Stimulated activated CD8-positive, alpha-beta memory T cell treated with anti-CD3 and anti-CD28 coated beads, Interleukin-7, amount 100 ng/mL, for 24 hours (primary cell): ENCODE measurements at places on chromosomes 1 and 21.

DNA sequence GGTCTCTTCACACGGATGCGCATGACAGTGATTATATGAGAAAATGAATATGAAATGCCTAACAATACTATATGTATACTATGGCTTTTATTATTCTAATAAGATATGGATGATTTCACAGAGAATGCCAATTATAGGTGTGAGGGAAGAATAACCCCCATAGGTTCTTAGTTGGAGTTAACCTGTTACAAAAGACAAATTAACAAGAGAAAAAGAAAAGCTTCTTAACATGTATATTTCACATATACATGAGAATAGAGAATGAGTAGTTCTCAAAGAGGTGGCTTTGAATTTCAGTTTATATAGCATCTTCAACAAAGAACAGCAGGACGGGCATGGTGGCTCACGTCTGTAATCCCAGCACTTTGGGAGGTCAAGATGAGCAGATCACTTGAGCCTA is 24.0 kb upstream of the DMRTB1 start:
- DNase-seq, result no peak

DNA sequence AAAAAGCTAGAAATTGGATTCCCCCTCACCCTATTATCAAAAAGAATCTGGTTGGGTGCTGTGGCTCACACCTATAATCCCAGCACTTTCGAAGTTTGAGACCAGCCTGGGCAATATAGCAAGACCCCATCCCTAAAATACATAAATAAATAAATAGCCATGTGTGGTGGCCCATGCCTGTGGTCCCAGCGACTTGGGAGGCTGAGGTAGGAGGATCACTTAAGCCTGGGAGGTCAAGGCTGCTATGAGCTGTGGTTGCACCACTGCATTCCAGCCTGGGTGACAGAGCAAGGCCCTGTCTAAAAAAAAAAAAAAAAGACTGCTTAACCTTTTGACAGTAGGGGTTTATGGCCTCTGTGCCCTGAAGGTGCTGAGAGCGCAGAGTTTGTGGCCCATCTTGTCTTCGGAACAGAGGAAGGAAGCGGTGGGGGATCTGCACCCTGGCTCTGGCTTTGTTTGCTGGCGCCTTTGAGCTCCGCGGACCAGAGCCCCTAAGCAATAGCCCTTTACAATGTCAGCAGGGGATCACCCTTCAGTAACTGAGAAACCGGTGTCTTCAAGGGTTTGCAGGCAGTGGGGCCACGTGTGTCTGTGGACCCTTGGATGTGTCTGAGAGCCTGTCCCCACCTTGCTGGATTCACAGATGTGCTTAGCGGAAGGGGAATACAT is 22.1 kb downstream of the SLC2A7 start:
- no peak for DNase-seq

- no peak for DNase-seq
These were observed 9.3 kb upstream of the ANGPTL3 start for GRCh38 chr1:62588000-62588399.

DNA sequence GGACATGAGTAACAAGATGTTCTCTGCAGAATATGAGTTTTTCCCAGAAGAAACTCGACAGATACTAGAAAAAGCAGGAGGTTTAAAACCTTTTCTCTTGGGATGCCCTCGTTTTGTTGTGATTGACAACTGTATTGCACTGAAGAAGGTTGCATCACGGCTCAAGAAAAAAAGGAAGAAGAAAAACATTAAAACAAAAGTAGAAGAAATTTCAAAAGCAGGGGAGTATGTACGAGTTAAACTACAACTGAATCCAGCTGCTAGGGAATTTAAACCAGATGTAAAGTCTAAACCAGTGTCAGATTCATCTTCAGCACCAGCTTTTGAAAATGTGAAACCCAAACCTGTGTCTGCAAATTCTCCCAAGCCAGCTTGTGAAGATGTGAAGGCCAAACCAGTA is 92.5 kb downstream of the TTC3 start:
- no peak for DNase-seq

- no peak for DNase-seq
These were observed 23.2 kb downstream of the C1orf94 start for GRCh38 chr1:34199927-34200326.

DNA sequence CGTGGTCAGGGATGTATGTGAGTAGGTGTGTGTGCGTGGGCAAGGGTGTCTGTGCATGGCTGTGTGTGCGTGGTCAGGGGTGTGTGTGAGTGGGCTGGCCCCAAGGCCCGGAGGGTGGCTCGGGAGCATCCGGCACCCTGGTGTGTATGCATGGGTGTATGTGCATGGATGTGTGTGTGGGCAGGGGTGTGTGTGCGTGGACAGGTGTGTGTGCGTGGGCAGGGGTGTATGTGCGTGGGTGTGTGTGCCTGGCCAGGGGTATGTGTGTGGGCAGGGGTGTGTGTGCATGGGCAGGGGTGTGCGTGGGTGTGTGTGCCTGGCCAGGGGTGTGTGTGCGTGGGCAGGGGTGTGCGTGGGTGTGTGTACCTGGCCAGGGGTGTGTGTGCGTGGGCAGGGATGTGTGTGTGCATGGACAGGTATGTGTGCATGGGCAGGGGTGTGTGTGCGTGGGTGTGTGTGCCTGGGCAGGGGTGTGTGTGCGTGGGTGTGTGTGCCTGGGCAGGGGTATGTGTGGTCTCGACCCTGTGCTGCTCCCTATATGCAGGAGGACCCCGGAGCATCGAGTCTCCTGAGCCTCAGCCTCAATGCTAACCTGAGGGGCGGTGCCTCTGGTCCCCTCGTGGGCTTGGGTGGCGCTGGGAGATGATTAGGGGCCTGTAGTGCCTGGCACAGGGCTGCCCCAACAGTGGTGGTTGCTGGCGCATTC is 16.3 kb downstream of the ARHGEF16 start:
- DNase-seq, result no peak

DNA sequence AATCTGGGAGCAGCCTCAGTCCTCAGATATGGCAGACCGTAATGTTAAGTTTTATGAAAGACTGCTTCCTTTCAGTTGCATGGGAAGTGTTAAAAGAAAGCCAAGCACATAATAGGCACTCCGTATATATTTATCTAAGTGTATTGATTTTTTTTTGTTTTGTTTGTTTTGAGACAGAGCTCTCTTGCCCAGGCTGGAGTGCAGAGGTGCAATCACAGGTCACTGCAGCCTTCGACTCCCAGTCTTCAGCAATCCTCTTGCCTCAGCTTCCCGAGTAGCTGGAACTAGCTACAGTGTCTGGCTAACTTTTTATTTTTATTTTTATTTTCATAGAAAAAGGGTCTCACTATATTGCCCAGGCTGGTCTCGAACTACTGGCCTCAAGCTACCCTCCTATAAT is 341.8 kb downstream of the USH2A start:
- no peak for DNase-seq

DNA sequence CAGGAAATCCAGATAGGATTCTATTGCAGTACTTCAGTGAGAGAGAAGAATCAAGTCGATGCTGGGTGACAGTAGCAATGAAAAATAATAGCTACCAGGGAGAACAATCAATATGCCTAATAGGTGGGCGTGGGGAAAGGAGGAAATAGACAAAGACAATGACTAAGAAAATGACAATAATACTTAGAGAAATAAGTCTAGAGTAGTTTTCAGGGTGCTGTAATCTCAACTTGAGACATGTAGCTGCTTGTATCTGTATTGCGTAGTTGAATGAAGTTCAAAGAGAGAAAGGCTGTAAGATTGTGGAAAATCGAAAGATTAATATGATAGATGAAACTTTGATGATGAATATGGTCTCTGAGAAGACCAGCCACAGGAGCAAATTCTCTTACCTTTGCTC is 2.6 kb downstream of the STXBP3 start:
- no peak for DNase-seq

DNA sequence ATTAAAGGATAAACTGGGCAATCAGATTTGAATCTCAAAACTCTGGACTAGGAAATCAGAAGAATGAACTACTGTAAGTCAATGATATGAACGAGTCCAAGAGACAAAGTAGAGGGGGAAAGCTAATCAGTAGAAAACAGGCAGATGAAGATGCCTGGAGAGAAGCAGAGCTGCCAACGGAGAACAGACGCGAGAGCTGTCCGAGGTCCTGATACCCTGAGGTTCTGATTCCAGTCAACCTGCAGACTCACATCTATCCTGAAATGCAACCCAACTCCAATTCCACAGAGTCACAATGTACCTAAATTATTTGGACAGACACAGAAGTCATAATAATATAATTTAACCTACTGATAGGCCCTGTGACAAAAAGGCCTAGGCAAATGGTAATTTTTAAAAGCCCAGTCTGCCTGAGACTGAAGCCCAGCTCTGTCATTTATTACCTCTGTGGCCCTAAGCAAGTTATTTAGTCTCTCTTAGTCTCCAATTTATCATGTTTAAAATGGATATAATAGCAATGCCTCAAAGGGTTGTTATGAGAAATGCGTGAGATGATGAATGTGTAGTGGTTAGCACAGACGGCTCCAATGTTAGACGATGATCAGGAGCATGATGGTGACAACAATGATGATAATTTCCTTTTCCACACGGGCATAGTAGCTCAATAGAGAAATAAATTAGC is 33.4 kb downstream of the RGS7 start:
- no peak for DNase-seq

DNA sequence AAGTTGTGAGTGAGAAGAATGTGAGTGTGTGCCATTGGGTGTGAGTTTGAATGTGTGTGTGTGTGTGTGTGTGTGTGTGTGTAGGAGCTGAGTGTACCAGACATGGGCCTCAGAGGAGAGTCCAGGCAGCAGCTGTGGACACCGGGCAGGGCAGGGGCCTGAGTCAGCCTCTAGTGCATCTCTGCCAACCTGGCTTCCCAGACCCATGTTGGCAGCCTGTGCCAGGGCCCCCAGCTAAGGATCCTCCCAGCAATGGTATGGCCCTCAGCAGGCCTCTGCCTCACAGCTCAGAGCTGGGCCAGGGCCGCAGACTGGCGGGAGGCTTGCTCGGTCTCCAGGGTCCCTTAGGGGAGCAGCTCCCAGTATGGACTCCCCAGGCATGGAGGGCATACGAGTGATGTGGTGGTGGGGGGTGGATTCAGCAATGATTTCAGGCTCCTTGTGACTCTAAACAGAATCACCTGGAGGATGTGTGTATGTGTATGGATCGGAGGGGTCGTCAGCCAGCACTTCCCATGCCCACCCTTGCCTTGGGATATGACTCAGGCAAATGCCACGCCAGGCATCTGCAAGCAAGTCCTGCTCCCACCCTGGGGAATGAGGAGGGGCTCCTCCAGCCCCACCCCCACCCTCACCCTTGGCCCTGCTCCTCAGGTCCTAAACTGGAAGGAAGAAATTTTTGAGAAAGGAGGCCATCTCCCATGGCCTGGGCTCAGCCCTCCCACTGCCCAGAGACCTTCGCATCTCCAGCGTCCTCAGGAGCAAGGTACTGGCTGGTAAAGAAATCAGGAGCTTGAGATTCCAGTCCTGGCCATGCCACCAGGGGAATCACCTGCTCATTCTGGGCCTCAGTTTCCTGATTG is 1.8 kb upstream of the FOXO6 start:
- no peak for DNase-seq

- no peak for DNase-seq
These were observed 423.9 kb downstream of the PTBP2 start for GRCh38 chr1:97145321-97145956.

DNA sequence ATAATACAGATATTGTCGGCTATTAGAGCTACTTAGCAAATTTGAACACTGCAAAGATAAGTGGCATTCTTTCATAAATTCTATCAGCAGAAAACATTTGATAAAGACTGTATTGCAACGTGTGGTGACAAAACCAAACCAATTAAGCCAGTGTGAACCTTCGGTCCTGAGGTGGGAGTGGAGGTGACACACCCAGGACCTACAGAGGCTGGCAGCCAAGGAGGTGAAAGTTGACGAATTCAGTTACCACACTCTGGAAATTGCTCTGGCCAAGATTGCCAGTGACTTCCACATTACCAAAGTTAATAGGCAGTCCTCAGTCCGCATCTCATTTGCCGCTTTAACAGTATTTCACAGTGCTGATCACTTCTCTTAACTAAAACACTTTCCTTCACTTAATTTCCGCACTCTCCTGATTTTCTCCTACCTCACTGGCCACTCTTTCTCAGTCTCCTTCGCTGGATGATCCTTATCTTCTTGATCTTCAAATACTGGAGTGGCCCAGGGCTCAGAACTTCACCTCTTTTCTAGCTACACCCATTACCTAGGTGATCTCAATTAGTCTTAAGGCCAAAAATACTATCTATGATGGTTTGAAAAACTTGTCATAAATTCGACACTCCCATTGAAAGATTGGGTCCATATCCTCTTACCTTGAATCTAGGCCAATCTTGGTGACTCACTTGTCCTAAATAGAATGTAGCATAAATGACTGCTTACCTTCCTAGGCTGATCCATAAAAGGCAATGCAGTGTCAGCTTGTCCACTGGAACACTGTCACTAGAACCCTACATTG is 5.1 kb upstream of the CDC42BPA start:
- DNase-seq, result no peak

DNA sequence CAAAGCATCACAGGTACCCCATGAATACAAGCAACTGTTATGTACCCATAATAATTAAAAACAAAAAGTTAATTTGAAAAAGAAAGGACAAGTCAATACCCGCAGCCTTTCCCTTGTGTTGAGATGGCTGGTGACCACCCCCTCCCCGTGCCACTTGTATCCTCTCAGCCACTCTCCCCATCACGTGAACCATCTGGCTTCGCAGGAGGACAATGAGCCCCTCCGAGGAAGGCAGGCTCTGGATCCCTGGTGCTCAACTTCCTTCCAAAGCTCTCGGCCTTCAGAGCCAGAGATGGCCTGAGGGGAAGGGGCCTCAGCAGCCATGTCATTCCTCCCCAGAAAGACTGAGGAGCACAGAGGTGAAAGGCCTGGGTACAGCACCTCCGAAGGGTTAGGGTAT is 120.4 kb upstream of the RAB4A start:
- DNase-seq, result no peak

DNA sequence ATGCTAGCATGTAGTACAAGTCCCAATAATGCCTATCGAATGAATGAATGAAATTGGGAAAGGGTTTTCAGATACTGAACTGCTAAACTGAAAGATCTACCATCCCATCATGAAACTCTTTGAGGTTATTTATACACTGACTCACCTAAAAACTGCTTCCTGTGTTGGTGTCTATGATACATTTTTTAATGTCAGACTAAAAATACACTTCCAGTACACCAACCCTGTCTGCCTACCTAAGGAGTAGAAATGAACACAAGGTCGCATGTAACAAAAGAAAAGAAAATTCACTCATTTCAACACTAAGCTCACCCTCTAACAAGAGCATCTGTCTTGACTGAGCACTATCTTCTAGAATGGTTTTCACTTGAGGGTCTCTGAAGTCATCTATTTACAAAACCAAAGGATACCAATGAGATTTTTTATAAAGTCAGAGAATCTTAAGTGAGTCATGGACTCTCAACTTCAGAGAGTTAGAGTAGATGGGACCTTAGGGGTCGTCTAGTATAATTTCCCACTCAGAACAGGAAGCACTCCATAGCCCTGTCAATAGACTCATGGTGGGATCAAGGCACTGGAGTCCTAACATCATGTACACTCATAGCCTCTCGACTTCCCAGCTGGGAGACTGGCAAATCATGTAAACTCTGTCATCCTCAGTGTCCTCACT is 53.4 kb downstream of the WLS start:
- no peak for DNase-seq

GRCh38 chr1:231420299-231420958 is 1.7 kb downstream of the EGLN1 start:
- DNase-seq, result no peak
